ENCODE measurements at places on chromosomes 1 and 21. TPM values are rescaled to one million over a fixed set of nuclear protein-coding genes. Genes with fewer than 3 reads are reported as not detected.

- DNase-seq = no peak
These were observed 8.1 kb upstream of the PMF1 start for GRCh38 chr1:156204686-156205085.

DNA sequence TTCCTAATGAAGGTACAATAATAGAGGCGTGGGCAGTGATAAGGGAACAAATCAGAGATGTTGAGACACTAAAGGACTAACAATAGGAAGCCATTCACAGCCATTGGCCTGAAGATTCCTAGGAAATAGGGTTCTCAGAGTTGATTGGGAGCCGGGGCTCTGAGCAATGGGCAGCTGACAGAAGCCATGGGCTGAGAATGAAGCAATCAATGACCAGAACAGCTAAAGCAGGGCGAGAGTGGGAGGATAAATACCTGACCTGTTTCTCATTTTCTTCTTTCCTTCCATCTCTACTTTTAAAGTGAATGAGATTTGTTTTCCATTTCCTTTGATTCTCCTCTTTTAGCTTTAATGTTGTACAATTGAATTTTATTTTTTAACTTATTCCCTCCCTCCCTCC is 774.7 kb upstream of the ADGRL4 start:
- no peak for DNase-seq

DNA sequence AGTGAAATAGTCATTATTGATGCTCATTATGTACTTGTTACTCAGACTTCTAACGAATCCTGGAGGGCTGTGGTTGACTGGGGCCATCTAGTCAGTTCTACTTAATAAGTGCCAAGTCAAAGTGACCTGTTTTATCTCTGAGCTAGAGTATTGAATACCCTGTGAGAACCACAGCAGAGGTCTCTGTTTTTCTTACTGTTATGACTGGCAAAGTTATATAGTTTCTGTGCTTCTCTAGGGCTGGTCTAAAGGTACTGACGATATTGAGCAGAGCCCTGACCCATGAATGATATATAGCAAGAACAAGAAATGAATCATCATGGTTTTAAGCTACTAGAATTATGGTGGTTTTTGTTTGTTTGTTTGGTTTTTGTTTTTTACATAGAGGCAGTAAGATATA is 555.8 kb downstream of the PLA2G4A start:
- no peak for DNase-seq

- DNase-seq = no peak
These were observed 101.7 kb downstream of the NR5A2 start for GRCh38 chr1:200128944-200129879.

DNA sequence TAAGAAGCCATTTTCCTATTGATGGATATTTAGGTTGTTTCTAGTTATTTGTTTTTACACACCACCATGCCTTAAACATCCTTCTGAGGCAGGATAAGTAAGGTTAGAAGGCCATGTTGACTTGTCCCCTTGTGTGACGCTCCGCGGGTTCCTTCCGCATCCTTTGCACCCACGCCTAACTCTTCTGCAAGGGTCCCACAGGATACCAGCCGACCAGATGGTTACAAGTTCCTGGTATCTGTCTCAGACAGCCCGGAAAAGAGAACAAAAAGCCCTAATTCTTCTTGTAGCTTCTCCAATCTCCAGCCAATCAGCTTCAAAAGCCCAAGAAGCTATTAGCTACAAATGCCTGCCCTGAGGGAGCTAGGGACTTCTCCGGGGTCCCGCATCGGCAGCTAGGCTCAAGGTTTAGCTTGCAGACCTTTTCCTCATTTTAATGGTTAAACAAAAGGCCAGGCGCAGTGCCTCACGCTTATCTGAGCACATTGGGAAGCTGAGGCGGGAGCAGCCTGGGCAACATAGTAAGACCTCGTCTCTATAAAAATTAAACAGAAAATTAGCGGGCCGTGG is 4.9 kb upstream of the OTUD3 start:
- DNase-seq = no peak

GRCh38 chr1:96075704-96076455 is 645.7 kb upstream of the PTBP2 start:
- DNase-seq = no peak

GRCh38 chr1:77220687-77221463 is 1.6 kb upstream of the PIGK start:
- DNase-seq = no peak

The E2F2 gene
- 18.0 TPM for total RNA-seq

The CALML6 gene
- total RNA-seq = 0.43 TPM

The CRYAA gene
- total RNA-seq = not detected

GRCh38 chr1:220528679-220529501 is 954 bp downstream of the MARK1 start:
- peak; percentile 14 for DNase-seq

GRCh38 chr1:1403653-1404052 is 3.4 kb downstream of the MRPL20 start:
- no peak for DNase-seq

The SIK1 gene
- 40.5 TPM for total RNA-seq

The HSD3B2 gene
- 2.3 TPM for total RNA-seq

DNA sequence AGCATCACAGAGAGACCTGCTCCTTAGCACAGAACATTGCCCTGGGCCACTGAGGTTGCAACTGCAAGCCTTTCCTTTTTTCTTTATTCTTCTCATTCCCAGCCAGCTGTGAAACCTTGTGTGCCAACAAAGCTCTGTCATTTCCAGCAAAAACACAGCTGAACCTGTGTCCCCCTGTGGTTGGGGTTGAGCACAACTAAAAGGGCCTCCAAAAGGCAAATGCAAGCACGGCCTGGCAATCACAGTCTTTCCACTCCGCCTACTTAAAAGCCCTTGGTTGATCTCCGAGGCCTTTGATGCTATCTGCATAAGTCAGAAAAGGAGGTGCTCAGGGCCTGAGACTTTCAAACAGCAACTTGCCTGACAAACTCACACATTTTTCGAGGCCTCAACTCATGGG is 32.7 kb downstream of the SUSD4 start:
- no peak for DNase-seq

The CA6 gene
- not detected for total RNA-seq

GRCh38 chr1:8712413-8713231 is 104.8 kb downstream of the RERE start:
- no peak for DNase-seq

GRCh38 chr1:246039584-246039983 is 467.5 kb downstream of the SMYD3 start:
- no peak for DNase-seq

The RPE65 gene
- total RNA-seq = not detected

The CLCA4 gene
- total RNA-seq = 1,343 TPM

The LRRC42 gene
- total RNA-seq = 16.5 TPM

GRCh38 chr1:214078950-214079349 is 91.2 kb downstream of the PROX1 start:
- no peak for DNase-seq

The LCE2A gene
- total RNA-seq = not detected

The SPRR2F gene
- total RNA-seq = not detected

The CYP4X1 gene
- 1.2 TPM for total RNA-seq

GRCh38 chr1:71828431-71829012 is 453.8 kb downstream of the NEGR1 start:
- DNase-seq = no peak

DNA sequence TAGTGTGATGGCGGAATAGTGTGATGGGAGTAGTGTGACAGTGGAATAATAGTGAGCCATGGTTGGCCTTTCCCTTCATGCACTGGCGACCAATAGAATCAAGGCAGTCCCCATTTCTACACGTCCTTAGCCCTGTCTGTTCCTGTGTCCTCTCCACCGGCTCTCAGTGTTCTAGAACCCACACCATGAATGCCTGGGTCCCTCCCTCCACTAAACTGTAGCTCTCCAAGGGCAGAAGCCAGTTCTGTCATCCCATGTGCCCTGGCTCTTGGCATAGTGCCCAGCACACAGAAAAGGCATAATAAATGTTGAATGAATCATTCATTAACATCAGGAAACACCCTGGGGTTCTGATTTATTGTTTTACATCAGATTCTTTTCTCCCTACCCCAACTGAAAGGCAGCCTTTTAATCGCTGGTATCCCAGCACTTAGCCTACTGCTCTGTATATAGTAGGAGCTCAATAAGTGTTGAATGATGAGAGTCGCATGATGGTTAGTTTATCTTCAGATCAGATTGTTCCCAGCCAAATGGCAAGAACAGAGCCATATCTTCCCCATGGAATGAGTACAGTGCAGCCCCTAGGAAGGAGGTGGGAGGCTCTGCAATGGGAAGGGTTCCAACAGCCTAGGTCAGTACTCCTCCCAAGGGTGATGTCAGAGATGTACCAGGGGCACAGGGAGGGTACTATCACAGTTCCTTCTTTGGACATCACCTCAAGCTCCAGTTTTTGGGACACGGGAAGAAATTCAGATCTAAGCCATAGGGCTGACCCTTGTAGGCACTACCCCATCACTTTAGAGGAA is 325.7 kb downstream of the HHAT start:
- DNase-seq = no peak

DNA sequence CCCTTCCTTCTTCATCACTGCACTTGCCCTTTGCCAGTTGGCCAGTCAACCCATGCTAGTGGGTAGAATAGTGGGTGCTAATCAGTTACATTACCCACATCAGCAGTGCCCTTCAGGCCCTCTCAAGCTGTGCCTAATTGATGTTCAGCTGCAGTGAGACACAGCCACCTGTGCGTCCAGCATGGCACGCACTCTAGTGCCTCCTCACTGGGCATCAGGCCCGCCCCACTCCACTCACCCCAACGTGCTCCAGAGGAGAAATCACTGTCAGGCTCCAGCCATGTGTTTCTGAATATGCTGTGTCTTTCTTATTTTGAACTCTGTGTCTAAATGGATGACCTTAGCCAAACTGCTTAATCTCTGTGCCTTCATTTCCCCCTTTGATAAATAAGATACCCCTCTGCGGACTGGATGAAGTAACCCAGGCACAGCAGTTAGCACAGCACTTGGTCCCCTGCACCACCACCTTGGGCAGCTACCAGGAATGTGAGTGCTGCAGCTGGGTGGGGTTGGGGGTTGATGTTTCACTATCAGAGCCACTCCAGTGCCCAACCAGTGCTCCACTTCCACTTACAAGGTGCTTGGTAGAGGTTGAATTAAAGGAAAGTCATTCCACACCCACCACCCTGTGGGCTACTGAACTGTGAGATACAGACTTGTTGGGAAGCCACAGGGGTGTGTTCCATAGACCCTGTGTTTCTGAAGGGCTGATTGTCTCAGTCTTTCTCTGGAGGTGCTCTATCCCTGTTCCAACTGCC is 8.9 kb upstream of the ADORA3 start:
- DNase-seq = no peak

- DNase-seq = peak; percentile 52
These were observed 829 bp downstream of the SPEN start for GRCh38 chr1:15848143-15848928.

DNA sequence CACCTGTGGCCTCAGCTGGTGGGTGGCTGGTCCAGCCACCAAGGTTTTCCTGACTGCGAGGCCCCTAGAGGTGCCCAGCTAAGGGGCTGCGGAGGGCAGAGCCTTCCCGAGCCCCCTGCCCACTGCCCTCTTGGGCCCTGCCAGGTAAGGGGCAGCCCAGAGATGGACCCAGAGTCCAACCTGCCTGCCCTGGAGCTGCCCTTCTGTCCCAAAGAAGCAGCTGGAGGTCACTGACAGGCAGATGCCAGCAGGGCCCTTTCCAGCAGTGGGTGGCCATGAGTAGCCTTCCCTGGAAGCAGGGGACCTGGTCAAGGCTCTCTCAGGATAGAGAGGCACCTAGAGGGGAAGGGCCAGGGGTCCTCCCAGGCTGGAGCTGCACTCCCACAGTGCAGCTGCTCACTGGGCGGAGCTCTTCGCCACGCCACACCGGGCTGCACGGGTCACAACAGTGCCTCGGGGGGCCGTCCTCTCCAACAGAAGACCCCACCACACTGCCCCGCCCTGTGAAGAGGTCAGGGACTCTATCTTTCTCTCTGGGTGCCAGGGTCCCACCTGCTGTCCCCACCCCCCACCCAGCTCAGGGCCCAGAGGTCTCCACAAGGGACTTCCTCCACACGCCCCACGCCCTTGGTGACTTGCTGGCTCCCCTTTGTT is 10.9 kb upstream of the GNB1 start:
- DNase-seq = no peak

DNA sequence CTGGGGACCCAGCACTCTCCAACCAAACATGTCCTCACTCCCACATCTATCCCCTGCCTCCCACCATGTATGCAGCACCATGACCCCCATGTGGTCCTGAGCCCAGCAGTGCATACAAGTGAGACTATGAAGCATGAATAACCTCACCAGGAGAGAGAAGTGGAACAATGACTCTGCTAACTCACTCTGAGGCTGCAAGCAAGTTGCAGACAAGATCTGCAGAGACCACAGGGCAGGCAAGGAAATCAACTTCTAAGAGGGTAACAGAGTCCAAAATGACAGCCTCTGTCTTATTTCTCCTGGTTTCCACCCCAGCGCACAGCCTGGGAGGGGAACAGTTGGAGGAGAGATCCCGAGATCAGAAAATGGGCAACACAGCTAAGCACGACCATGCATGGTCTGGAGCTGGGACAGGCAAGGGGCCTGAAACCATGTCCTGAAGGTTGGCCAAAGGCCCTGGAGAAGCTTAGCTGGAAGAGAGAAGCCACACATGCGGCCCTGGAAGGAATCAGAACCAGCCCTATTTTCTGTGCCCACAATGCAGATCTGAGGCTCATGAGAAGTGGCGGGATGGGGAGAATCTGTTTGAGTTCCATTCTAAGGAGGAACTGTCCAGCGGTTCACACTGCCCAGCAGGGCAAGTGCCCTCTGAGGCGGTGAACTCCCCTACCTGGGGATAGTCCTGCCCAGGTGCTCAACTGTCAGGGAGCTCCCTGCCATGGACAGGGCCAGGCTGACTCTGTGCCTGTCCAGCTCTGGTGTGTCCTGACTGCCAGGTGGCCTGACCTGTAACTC is 12.5 kb upstream of the REN start:
- DNase-seq = no peak

The KLHDC8A gene
- total RNA-seq = 0.78 TPM

The S100PBP gene
- 38.8 TPM for total RNA-seq

GRCh38 chr1:245248231-245248731 is 93.5 kb downstream of the KIF26B start:
- DNase-seq = no peak

GRCh38 chr1:244603498-244603897 is 49.4 kb upstream of the DESI2 start:
- no peak for DNase-seq

Data from mucosa of descending colon (tissue), 3 donors.